ENCODE measurements at places on chromosomes 3 and 15. TPM values are rescaled to one million over a fixed set of nuclear protein-coding genes. Genes with fewer than 3 reads are reported as not detected.

The GABRR3 gene
- not detected for total RNA-seq

The ADAMTS17 gene
- 2.0 TPM for total RNA-seq

The NEK11 gene
- total RNA-seq = 2.8 TPM

The KIF7 gene
- 1.9 TPM for total RNA-seq

The ADAMTSL3 gene
- total RNA-seq = 0.65 TPM

The OR5K2 gene
- total RNA-seq = not detected

The XCR1 gene
- total RNA-seq = not detected

The CCDC54 gene
- not detected for total RNA-seq

The CDHR4 gene
- total RNA-seq = not detected

The SLC30A4 gene
- 3.8 TPM for total RNA-seq

The ABHD14A gene
- 10.4 TPM for total RNA-seq

The DNAJA4 gene
- 6.1 TPM for total RNA-seq

The ZPLD1 gene
- 0.28 TPM for total RNA-seq

Measured in airway epithelial cell (primary cell).